ENCODE measurements at places on chromosomes 5 and 9.
A peak's percentile ranks its signal among the peaks of the same experiment; 100 is the strongest.

DNA sequence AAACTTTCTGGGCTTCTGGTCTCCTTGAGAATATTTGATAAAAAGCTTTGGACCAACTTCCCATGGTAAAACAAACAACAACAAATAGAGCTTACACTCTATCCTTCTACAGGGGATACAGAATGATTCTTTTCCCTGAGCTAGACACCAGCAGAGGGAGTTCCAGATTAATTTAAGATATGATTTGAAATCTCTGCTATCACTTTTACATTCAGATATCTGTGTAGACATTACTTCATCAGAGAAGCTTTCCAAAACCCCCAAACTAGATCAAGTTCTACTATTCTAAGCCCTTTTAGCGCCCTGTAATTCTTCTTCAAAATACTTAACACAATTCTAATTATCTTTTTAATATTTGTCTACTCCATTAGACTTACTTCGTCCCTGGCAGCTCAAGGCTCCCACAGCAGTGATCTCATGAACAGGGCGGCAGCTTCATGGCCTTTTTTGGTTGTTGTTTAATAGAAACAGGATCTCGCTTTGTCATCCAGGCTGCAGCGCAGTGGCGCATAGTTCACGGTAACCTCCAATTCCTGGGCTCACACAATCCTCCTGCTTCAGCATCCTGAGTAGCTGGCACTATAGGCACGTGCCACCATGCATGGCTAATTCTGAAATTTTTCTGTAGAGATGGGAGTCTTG is 955 bp upstream of the GALNT12 start:
- DNase-seq = no peak

DNA sequence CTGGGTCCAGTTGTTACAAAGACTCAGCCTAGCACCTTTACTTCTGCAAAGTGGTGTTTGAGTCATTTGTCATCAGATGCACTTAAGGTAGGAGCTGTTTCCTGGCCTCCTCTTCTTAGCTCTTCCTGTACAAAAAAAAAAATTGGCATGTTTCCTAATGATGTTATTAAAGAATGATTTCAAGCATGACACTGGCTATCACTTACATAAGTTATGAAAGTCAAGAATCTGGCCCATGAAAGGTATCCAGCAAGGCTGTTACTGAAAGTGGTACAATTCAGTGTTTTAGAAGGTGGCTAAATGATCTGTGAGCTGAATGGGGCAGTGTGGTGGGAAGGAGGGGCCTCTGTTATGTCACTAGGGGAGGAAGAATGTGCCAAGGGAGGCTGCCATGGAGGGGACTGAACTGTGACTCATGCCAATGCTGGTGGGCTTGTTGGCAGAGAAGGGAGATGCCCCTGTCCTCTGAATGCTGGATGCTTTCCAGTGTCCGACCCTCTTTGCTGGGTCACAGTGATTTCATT is 175.1 kb upstream of the MAP1B start:
- DNase-seq = no peak

- no peak for DNase-seq
Measured at GRCh38 chr9:20623748-20624124, 1.4 kb upstream of the MLLT3 start.

GRCh38 chr5:54440456-54440893 is 15.0 kb upstream of the HSPB3 start:
- no peak for DNase-seq

GRCh38 chr9:36659500-36659899 is 86.8 kb downstream of the MELK start:
- no peak for DNase-seq

DNA sequence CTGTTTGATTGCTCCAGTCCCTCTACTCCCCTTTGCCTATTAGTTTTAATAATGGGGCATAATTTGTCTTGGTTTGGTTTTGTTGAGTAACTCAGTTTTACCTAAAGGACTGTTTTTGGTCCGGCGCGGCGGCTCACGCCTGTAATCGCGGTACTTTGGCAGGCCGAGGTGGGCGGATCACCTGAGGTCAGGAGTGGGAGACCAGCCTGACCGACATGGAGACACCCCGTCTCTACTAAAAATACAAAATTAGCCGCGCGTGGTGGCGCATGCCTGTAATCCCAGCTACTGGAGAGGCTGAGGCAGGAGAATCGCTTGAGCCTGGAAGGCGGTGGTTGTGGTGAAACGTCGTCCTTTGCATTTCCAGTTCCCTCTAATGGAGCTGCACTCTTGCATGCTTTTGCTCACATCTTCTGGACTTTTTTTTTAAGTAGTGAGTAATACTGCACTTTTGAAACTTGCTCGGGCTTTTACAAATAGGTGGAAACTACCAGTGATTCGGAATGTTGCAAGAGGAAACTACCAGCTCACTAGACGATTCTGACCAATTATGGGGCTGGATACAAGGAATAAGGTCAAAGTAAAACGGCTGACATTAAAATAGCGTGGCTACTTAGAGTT is 721 bp upstream of the MAML1 start:
- DNase-seq = peak; percentile 68

DNA sequence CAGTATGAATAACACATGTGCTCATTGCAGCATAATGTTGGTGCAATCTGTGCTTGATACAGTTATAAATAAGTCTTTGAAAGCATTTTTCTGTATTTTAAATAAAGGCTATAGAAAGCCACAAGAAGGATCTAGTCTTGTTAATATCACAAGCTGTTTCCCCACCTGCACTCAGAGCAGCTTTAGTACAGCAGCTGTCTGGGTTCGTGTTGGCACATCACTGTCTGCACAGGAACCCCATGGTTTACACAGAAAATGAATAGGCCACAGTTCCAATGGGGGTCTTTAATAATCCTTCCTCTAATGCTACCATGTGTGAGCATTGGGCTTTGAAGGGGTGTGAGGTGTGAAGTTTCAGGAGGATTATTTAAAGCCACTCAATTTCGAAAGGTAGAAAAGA is 2269.7 kb downstream of the MAT2B start:
- no peak for DNase-seq

DNA sequence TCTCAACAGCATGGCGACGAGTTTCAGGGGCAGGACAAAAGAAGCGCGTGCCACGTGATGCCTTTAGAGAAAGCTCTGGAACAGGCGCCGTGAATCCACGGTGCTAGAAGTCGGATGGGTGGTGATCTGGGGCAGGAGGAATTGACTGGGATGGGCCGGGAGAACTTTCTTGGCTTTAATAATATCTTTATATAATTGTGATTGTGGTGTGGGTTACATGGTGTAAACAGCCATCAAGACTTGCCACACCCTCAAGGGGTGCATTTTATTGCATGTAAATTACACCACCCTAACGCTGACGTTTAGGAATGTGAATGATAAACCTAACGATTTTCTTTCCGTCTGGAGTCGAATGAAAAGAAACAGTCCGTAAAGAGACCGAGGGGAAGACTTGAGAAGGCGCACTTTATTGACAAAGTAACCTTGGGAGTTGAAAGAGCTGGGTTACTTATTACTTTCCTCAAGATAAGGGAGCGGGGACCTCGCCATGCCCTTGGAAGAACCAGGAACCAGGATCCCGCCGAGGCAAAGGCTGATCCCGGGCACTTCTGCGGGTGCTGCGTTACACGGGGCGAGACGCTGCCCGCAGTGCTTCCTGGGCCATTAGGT is 8.5 kb downstream of the NRARP start:
- peak; percentile 54 for DNase-seq

Measured in upper lobe of right lung (tissue), 1 donor.